ENCODE measurements at places on chromosomes 3 and 15.
A peak's percentile ranks its signal among the peaks of the same experiment; 100 is the strongest.

- DNase-seq: no peak
These were observed 9.1 kb upstream of the GNAI2 start for GRCh38 chr3:50226888-50227389.

- no peak for DNase-seq
These were observed 295.8 kb upstream of the LRRN1 start for GRCh38 chr3:3503411-3503810.

- DNase-seq: no peak
These were observed 378.7 kb upstream of the TGFBR2 start for GRCh38 chr3:30227571-30228301.

GRCh38 chr15:83310521-83311456 lies 26.3 kb upstream of the BNC1 start:
- DNase-seq: no peak

- peak; percentile 94 for DNase-seq
These were observed at the start of gene RAB43 for GRCh38 chr3:129121792-129122411. Gene RAB43, minus strand, starts transcription at chr3:129121804. Its CDS starts 315 bp downstream, at chr3:129121489.

GRCh38 chr3:64224826-64225610 lies at the start of gene PRICKLE2:
Gene PRICKLE2, minus strand, starts transcription at chr3:64225466. Its CDS starts 26,539 bp downstream, at chr3:64198927.
- DNase-seq: no peak

DNA sequence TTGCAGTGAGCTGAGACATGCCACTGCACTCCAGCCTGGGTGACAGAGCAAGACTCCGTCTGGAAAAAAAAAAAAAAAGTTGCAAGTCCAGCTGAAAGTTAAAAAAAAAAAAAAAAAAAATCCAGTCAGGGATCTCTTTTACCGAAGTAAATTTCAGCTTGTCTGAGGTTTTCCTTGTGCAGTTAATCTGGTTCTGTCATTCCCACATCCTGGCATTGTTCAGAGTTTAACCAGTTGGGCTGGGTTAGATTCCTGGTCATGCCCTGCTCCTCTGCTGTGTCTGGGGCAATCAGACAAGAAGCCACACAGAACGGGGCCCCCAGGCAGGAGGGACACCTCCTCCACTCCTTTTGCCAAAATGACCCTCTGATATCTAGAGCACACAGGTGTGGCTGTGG lies 84.1 kb upstream of the KLHL25 start:
- DNase-seq: no peak

- no peak for DNase-seq
These were observed at the start of gene FES for GRCh38 chr15:90883976-90884718. Gene FES, plus strand, starts transcription at chr15:90884504. Its CDS starts 542 bp downstream, at chr15:90885046.

GRCh38 chr3:39106281-39106811 lies 1.1 kb downstream of the GORASP1 start:
- DNase-seq: peak; percentile 51

DNA sequence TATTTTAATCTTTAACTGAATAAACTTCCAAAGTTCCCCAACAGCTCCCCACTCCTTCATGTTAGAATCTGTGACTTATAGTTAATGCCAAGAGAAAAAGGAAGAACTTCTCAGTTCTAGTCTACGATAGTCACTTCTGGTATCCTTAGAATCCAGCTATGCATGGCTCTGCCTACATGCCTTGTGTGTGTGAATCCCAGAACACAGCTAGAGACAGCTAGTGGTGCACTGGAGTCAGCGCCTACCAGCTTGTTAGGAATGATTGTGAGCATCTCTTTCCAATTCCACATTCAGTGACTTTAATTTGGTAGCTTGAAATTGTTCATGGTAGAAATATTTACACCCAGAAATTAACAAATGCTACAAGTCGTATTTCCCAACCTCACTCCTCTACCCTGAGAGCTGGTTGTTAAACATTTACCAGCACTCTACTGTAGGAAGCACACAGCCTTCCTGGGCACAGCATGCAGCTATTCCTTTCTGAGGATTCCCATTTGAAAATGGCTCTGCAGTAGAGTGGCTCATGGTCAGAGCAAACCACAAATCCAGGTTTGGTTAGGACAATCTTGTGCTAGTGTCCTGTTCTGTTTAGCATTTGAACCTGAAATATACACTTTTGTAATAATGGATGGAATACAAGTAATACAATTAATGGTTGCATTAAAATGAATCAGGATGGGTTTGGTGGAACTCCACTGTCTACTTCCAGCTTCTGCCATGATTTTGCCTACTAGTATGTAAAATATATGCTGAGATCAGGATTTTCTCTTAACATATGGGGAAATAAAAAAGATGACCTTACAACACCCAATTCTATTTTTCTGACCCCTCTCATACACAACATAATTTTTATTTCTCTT lies 371.0 kb upstream of the GBE1 start:
- no peak for DNase-seq

GRCh38 chr15:32803631-32804030 lies 85.8 kb downstream of the GREM1 start:
- DNase-seq: no peak

- DNase-seq: no peak
These were observed 45.1 kb downstream of the CTDSPL start for GRCh38 chr3:37906734-37907282.
